ENCODE measurements at places on chromosomes 6 and 20. TPM values are rescaled to one million over a fixed set of nuclear protein-coding genes. Genes with fewer than 3 reads are reported as not detected.

ARHGAP40 gene
- 0.64 TPM for total RNA-seq

ARFGEF3 gene
- total RNA-seq, result 8.3 TPM

DLK2 gene
- total RNA-seq, result 5.3 TPM

FAM83C gene
- total RNA-seq, result under 0.01 TPM

SIRPB2 gene
- 0.21 TPM for total RNA-seq

BTN1A1 gene
- not detected for total RNA-seq

FILIP1 gene
- under 0.01 TPM for total RNA-seq

SNX9 gene
- 40.2 TPM for total RNA-seq

ABHD16A gene
- total RNA-seq, result 25.2 TPM

XKR7 gene
- not detected for total RNA-seq

RAMACL gene
- 0.72 TPM for total RNA-seq

RNF217 gene
- total RNA-seq, result 20.5 TPM

CTAGE9 gene
- not detected for total RNA-seq

DNAH8 gene
- not detected for total RNA-seq

AIF1 gene
- not detected for total RNA-seq

HMGCLL1 gene
- total RNA-seq, result not detected

LY6G6C gene
- not detected for total RNA-seq

ALDH8A1 gene
- 0.21 TPM for total RNA-seq

SLC35B3 gene
- 7.2 TPM for total RNA-seq

TRIM15 gene
- total RNA-seq, result not detected

POPDC3 gene
- total RNA-seq, result 4.3 TPM

CDC40 gene
- total RNA-seq, result 15.1 TPM

PRSS35 gene
- total RNA-seq, result under 0.01 TPM

RRAGD gene
- 15.4 TPM for total RNA-seq

TMEM244 gene
- total RNA-seq, result not detected

MYCT1 gene
- 0.72 TPM for total RNA-seq

PAX1 gene
- not detected for total RNA-seq

C20orf202 gene
- total RNA-seq, result not detected

COL11A2 gene
- total RNA-seq, result 0.43 TPM

APCDD1L gene
- total RNA-seq, result not detected

FRS3 gene
- 0.72 TPM for total RNA-seq

BAG2 gene
- total RNA-seq, result 2.7 TPM

CDSN gene
- not detected for total RNA-seq

C20orf204 gene
- 0.85 TPM for total RNA-seq

LY86 gene
- total RNA-seq, result not detected

PLAGL1 gene
- total RNA-seq, result 3.2 TPM

MAN1A1 gene
- 17.4 TPM for total RNA-seq

LHFPL5 gene
- total RNA-seq, result not detected

DSP gene
- total RNA-seq, result 710 TPM

TPD52L2 gene
- 165 TPM for total RNA-seq

CYP39A1 gene
- 2.4 TPM for total RNA-seq

BHLHE23 gene
- not detected for total RNA-seq

FABP7 gene
- not detected for total RNA-seq

FOXF2 gene
- not detected for total RNA-seq

FOXS1 gene
- total RNA-seq, result not detected

MYH7B gene
- not detected for total RNA-seq

PTPRT gene
- under 0.01 TPM for total RNA-seq

SPDEF gene
- 3.8 TPM for total RNA-seq

TREML4 gene
- not detected for total RNA-seq

SIM1 gene
- 0.72 TPM for total RNA-seq

SLC12A5 gene
- total RNA-seq, result not detected

KCNK15 gene
- total RNA-seq, result not detected

SLC35D3 gene
- under 0.01 TPM for total RNA-seq

DPPA5 gene
- not detected for total RNA-seq

TBXT gene
- not detected for total RNA-seq

RHAG gene
- total RNA-seq, result not detected

Data from tracheal epithelial cell (primary cell).